ENCODE measurements at places on chromosomes 12 and 14.

GRCh38 chr12:66241061-66242043, 52.3 kb downstream of the IRAK3 start:
- no peak for DNase-seq

- no peak for DNase-seq
Observed at GRCh38 chr12:85095501-85095900, 59.4 kb downstream of the LRRIQ1 start.

GRCh38 chr14:65377576-65377975, 35.0 kb upstream of the FUT8 start:
- DNase-seq: no peak

GRCh38 chr14:77390188-77390587, 13.0 kb downstream of the SAMD15 start:
- DNase-seq: no peak

GRCh38 chr12:94172031-94172430, 23.7 kb downstream of the PLXNC1 start:
- DNase-seq: no peak

GRCh38 chr12:66269142-66269541, 33.2 kb upstream of the HELB start:
- DNase-seq: no peak

- DNase-seq: peak; percentile 88
Observed at GRCh38 chr12:128510511-128510910, 243.5 kb downstream of the TMEM132C start.

- DNase-seq: no peak
Observed at GRCh38 chr12:27965411-27965810, 7.1 kb downstream of the PTHLH start.

GRCh38 chr14:100669468-100669867, 57.2 kb upstream of the DLK1 start:
- DNase-seq: no peak
